ENCODE measurements at places on chromosomes 3 and 15. TPM values are rescaled to one million over a fixed set of nuclear protein-coding genes. Genes with fewer than 3 reads are reported as not detected.

The CCNB2 gene
- polyA plus RNA-seq = 18.5 TPM

The RBP2 gene
- not detected for polyA plus RNA-seq

The CCK gene
- 2.8 TPM for polyA plus RNA-seq

The MAGEL2 gene
- polyA plus RNA-seq = not detected

The SECISBP2L gene
- polyA plus RNA-seq = 24.0 TPM

The RAD51 gene
- 5.0 TPM for polyA plus RNA-seq

The CPNE9 gene
- polyA plus RNA-seq = not detected

The CELSR3 gene
- 0.44 TPM for polyA plus RNA-seq

The HCLS1 gene
- polyA plus RNA-seq = 7.7 TPM

The SCN5A gene
- polyA plus RNA-seq = 0.27 TPM

The CCR4 gene
- polyA plus RNA-seq = not detected

The RASL12 gene
- polyA plus RNA-seq = 16.9 TPM
